ENCODE measurements at places on chromosomes 1 and 21.

GRCh38 chr1:233063462-233063861 is 113.1 kb downstream of the NTPCR start:
- no peak for DNase-seq

- DNase-seq: no peak
Measured at GRCh38 chr1:158122833-158123388, 57.8 kb upstream of the CD1D start.

- DNase-seq: peak; percentile 74
Measured at GRCh38 chr1:160768295-160768657, 27.7 kb upstream of the LY9 start.

- no peak for DNase-seq
Measured at GRCh38 chr1:155437405-155437804, 116.7 kb downstream of the RUSC1 start.

GRCh38 chr1:36652586-36652985 is 169.9 kb upstream of the CSF3R start:
- DNase-seq: no peak

- DNase-seq: no peak
Measured at GRCh38 chr1:56045477-56045876, 533.9 kb downstream of the PLPP3 start.

- DNase-seq: no peak
Measured at GRCh38 chr1:1129381-1129821, 13.5 kb upstream of the C1orf159 start.
